ENCODE measurements at places on chromosomes 5 and 9.

GRCh38 chr5:40494631-40495236, 185.0 kb upstream of the PTGER4 start:
- DNase-seq: no peak

GRCh38 chr5:114055318-114056184, 306.3 kb upstream of the KCNN2 start:
- peak; percentile 54 for DNase-seq

- no peak for DNase-seq
Observed at GRCh38 chr9:117715411-117715989, 11.3 kb downstream of the TLR4 start.

DNA sequence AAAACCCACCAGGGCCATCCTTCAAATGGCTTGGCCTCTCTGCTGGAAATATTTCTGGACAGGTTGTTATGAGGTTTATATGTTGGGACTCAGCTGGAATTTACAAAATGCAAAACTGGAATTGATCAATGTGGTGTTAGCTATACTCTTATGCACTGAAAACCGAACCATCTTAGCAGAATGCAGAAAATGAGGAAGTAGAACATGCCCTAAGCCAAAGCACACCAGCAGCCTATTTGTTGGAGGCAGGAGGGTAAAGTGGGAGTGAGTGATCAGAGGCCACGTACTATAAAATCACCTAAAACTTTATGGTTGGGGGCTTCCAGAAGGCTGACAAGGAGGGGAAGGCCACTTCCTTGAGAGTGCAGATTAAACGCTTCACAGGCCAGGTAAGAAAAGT, 63.6 kb upstream of the C5orf63 start:
- no peak for DNase-seq

GRCh38 chr9:98541684-98542230, 167.0 kb downstream of the GABBR2 start:
- no peak for DNase-seq

DNA sequence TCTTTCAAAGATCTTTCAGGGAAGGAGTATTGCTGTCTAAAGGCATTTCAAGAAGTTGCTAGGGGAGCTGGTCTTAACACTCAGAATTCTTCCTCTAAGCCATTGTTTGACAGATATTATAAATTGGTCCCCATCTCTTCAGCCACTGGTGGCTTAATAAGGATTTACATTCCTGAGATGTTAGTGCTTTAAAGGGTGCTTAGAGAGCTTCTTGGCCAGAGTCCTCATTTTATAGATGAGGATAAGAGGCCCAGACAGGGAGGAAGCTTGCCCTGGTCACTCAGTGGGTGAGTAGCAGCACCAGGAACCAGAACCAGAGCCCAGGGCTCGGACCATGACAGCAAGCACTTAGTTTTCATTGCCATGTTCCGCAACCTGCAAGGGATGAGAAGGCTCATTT, 53.2 kb downstream of the GALNT10 start:
- no peak for DNase-seq

GRCh38 chr5:144427866-144428265, 257.2 kb downstream of the KCTD16 start:
- DNase-seq: no peak

DNA sequence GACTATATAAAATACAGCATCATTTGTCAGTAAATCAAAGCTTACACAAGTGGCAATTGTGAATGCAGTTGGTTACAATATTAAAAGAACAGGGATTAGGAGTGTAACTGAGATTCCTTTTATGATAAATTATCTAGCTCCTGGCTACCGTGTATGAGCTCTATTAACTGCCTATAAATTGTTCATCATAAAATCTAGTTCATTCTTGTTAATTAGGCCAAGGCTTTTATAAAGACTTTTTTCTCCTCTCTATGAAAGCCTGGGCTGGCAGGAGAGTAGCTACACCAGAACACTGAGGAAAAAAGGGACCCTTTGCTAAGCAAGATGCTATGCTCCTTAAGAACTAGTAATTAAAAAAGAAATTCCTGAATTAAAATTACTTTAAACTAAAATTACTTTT, 132.4 kb upstream of the MEF2C start:
- no peak for DNase-seq

DNA sequence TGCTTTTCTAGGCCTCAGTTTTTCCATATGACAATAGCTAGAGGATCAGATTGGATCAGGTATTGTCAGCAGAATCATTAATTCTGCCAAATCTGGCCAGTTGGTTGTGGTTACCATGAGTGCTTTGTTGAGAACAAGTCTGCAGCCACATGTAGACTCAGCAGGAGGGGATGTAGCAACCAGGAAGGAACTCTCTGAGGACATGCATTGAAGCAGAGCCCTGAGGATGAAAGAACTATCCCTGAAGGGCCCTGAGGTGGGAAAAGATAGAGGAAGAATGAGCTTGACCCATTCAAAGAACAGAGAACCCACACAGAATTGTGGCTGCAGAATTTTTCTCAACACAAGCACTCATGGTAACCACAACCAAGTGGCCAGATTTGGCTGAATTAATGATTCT, 60.1 kb upstream of the AFAP1L1 start:
- DNase-seq: no peak

- DNase-seq: no peak
Observed at GRCh38 chr5:82975812-82976211, 101.4 kb downstream of the TMEM167A start.

DNA sequence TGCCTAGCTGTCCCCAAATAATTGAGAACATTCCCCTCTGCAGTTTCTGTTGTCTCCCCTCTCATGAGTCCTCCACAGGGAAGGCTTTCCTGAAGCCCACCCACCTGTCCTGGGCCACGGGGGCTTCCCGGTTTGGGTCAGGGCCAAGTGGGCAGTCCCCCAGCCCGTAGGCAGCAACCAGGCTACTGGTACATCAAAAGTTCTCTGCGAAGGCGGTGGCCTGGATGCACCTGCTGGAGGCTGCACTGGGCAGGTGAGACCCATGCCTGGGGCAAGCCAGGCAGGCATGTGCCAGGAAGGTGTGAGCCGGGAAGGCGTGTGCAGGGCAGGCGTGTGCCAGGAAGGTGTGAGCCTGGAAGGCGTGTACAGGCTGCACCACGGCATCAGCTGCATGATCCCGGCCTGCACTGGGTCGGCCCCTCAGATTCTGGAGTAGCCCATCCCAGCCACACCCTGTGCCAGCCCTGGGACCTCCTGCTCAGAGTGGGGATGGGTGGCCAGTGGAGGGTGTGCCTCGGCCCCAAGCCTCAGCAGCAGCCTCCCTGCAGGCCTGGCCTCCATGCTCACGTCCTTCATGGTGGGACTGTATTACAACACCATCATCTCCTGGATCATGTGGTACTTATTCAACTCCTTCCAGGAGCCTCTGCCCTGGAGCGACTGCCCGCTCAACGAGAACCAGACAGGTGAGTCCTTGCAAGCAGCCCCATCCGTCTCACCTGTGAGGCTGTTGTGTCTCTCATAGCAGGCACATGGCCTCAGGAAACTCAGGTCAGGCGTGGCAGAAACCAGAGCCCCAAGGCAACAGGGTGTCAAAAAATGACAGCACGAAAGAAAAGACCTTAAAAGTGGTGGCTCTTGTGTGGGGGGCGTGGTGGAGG, 8.7 kb downstream of the SLC6A19 start:
- no peak for DNase-seq

DNA sequence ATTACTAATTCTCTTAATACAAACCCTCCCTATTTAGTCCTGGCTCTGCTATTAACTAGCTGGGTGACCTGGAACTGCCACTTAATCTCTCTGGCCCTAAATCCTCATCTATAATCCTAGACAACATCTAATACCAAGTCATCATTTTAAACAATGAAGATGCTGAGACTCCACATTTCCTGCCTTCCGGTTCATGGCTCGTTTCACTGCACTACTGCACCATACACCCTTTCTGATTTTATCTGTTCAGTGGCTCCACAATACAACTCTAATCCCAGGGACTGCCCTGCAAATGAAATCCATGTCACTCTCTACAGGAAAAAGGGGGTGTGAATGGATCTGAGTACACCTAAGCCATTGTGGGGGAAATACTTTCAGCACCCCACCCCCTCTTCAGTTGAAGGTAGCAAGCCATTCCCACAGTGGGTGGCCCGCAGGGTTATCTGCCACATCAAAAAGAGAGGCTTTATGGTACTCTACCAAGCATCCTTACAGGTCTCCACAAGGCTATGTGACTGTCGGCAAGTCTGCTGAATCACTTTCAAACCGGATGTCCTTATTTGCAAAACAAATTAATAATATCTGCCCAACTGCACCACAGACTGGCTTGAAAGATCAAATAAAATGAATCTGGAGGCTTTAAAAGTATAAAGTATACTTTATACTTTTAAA, 89.5 kb downstream of the EPB41L4A start:
- no peak for DNase-seq

- DNase-seq: no peak
Observed at GRCh38 chr5:142826741-142827492, 56.7 kb downstream of the ARHGAP26 start.

DNA sequence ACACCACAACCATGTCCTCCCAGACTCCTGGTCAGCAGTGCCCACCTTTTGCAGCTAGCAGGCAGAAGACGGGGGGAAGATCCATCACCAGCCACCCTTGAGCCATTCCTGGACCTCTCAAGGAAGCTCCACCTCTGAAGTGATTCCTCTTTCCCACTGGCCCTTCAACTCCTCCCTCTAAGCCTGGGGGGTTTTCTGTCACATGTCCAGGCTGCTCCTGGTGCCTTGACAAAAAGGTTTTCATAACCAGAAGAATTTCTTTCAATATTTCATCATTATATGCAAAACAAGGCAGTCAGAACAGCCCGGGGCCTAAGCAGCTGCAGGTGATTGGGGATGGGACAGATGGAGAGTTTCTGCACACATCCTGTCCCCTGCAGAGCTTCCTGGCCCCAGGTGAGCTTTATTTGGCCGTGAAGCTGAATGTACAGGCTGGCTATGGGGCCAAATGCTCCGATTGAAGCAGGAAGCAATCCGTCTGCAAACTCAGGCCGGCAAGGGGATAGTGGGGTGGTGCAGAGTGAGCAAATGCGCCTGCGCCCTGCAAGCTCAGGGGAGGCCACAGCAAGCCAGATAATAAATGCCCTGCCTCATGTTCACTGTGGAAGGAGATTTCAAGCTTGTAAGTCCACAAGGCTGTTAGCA, 173.5 kb downstream of the C5orf15 start:
- no peak for DNase-seq

DNA sequence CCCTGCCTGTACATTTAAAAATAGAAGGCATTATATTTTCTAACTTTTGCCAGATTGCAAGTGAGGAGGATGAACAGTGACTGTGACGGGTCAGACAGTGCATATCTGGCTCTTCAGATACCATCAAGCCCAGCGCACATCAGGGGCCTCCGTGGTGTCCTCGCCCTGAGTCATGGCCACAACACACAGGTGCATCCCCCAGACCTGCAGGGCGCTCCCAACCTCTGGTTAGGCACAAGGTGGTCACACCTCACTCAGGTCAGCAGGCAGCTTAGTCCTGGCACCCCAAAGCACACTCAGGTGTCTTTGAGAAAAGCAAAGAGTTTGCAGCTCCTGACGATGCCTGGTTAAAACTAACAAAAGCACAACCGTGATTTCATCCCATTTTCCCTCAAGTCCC, 28.6 kb downstream of the IRX2 start:
- DNase-seq: no peak

DNA sequence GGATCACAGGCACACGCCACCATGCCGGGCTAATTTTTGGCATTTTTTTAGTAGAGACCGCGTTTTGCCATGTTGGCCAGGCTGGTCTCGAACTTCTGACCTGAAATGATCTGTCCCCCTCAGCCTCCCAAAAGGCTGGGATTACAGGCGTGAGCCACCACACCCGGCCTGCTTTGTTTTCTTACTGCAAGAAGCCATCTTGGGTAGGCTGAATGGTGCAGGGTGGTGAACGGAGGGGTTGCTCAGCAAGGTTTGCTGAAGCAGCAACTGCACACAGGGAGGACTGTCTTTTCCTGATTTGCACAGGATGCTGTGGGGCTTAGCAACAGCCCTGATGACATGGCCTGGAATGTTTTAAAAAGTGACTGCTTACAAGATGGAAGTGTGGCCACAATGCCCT, 10.7 kb downstream of the ZNF354B start:
- DNase-seq: no peak

DNA sequence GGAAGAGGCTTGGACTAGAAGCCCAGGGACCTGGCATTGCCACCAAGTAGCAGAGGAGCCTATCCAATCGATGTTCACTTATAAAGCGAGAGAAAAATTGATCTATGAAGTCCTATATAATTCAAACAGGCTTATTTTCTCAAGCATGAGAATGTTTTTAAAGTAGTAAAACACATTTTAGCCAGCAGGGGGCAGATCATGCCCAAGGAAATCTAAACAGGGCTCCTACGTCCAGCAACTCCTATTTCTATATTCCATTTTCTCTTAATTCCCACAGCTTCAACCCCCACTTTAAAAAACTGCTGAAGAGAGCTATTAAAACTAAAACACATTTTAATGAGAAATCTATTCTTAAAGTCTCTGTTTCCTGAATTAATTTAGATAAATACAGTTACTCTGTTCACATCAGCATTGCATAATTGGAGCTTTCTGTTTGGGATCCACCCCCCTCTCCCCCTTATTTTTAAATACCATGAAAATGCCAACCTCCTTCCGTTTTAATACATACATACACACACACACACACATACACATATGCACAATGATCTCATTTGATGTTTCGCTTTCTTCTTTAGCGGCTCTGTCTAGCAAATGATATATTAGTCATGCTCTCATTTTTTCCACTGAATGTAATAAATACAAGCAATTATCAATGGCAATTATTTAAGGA, 144.9 kb downstream of the MYO10 start:
- DNase-seq: peak; percentile 53

GRCh38 chr9:136847088-136847825, 2.0 kb upstream of the PHPT1 start:
- DNase-seq: no peak

DNA sequence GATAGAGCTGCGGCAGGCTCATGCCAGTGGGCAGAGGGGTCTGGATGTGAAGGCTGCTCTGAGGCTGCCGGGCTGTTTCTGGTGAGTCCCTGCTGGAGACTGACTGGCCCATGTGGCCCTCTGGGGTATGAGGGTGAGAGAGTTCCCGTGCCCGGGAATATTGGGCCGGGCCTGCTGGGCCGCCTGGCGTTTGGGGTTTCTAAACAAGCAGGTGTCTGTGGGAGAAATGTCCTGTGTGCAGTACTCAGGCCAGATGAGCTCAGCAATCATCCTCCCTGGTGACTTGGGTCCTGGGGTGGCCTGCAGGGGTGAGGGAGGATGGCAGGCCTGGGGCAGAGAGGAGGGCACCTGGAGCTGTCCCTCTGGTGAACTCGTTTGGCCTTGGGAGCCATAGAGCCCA, 74.9 kb downstream of the MACROH2A1 start:
- DNase-seq: no peak

- DNase-seq: peak; percentile 43
Observed at GRCh38 chr5:95283761-95284571, 928 bp downstream of the MCTP1 start.
